ENCODE measurements at places on chromosomes 4 and X. TPM values are rescaled to one million over a fixed set of nuclear protein-coding genes. Genes with fewer than 3 reads are reported as not detected.
A peak's percentile ranks its signal among the peaks of the same experiment; 100 is the strongest.

- H3K36me3 ChIP-seq = no peaks in the 10 kb centered on the region
- peak overlapping the region; percentile 90 for H3K27ac ChIP-seq
- peak; percentile 8 for DNase-seq
- no peaks in the 10 kb centered on the region for H3K27me3 ChIP-seq
- peak overlapping the region; percentile 68 for H3K4me3 ChIP-seq
- peaks cover 26% of the 10 kb centered on the region for H3K4me1 ChIP-seq
These were observed 95.8 kb upstream of the EGFL6 start for GRCh38 chrX:13473442-13474163.

The KLB gene
- total RNA-seq = not detected

- no peaks in the 10 kb centered on the region for H3K27me3 ChIP-seq
- peak; percentile 24 for DNase-seq
- H3K36me3 ChIP-seq = no peaks in the 10 kb centered on the region
These were observed 8.3 kb upstream of the MAP7D3 start for GRCh38 chrX:136259543-136259942.

DNA sequence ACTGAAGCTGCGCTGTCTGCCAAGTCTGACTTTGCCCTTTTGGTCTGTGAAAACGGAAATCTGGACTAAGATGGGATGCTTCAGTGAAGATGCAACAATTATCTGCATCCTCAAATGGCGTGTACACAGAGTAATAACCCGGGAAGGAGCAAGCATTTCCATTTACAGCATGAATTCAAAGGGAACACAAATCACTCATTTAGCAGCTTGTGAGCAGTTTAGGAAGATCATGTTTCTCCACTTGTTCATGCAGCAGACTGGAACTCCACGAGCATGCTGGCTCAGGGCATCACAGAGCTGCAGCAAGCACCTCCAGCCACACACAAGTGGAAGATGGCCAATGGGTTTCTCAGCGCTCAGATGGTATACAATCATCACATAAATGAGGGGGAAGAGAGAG lies 175.5 kb downstream of the NLGN4X start:
- H3K27me3 ChIP-seq = no peaks in the 10 kb centered on the region
- H3K4me3 ChIP-seq = no peak overlapping the region
- no peak for DNase-seq
- no peaks in the 10 kb centered on the region for H3K36me3 ChIP-seq
- H3K27ac ChIP-seq = no peak overlapping the region

- H3K4me1 ChIP-seq = no peaks in the 10 kb centered on the region
- no peak for DNase-seq
- peaks cover 2% of the 10 kb centered on the region for H3K27me3 ChIP-seq
- no peak overlapping the region for H3K4me3 ChIP-seq
- H3K36me3 ChIP-seq = no peaks in the 10 kb centered on the region
These were observed 199.0 kb downstream of the BANK1 start for GRCh38 chr4:101989551-101989950.

The AR gene
- total RNA-seq = not detected

DNA sequence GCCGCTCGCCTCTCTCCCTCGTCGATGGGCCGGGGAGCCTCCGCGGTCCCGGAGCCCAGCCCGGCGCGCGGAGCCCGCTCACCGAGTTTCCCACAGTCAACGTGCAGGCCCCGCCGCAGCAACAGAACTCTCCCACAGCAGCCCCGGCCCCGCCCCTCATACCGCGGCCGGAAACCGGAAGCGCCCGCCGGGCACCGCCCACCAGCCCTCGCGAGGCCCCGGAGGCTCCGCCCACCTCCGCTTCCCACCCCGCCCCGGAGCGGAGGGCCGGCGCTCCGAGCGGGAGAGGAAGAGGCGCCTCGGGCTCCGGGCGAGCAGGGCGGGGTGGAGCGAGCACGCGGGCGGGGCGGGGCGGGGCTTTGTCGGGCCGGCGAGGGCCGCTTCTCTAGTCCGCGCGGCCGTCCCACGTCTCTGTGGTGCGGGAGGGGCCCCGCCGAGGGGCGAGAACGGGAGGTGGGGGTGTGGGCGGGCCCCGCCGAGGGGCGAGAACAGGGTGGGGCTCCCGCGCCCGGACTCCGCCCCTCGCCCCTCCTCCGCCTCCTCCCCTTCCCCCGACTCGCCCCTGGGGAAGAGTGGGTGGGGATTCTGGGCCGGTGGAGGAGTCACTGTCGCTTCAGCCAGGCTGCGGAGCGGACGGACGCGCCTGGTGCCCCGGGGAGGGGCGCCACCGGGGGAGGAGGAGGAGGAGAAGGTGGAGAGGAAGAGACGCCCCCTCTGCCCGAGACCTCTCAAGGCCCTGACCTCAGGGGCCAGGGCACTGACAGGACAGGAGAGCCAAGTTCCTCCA lies at the start of the genes ABCD1 and BCAP31:
Gene ABCD1 (plus strand): TSS at position 605 of the 787 bp plus-strand sequence. CDS start 411 bp downstream, outside the sequence.
Gene BCAP31 (minus strand): TSS at position 136 of the 787 bp plus-strand sequence. CDS start 1,143 bp downstream, outside the sequence.
- peaks cover 20% of the 10 kb centered on the region for H3K36me3 ChIP-seq
- no peaks in the 10 kb centered on the region for H3K27me3 ChIP-seq
- peak; percentile 89 for DNase-seq

The NKX6-1 gene
- total RNA-seq = not detected

DNA sequence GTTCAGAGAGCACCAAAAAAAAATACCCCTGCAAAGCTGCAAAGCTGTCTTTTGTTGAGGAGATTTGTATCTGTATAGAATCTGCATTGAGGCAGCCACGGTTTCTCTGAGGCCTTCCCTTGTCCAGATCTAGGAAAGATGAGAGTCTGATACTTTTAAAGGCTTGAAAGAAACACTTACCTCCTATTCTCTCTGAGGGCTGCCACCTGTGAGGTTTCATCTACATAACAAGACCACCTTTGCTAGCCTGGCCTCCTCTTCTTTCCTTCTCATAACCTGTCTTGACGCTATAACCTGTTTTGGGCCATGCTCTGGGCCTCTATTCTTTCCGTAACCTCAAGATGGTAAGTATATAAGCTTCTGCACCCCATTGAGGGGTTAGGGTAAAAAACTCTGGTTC lies 779.6 kb upstream of the HTR2C start:
- no peak overlapping the region for H3K27ac ChIP-seq
- no peaks in the 10 kb centered on the region for H3K27me3 ChIP-seq
- no peak overlapping the region for H3K4me3 ChIP-seq
- DNase-seq = no peak

DNA sequence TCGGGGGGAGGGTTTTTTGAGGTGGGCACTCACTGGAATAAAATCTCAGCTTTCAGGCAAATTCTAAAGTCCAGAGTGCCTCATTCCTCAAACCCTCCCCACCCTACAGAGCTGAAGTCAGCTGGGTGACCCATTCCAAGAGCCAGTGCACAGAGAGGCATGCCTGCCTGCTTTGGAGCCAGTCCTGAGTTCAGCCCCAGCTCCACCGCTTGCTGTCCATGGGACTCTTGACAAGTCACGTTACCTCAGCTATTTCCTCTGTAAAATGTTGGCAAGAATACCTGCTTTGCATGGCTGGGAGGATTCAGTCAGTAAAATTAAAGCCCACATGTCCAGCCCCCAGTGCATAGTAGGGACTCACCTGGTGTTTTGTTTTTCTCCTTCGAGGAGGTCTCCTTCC lies 125.9 kb upstream of the PJA1 start:
- H3K4me1 ChIP-seq = no peaks in the 10 kb centered on the region
- H3K27me3 ChIP-seq = no peaks in the 10 kb centered on the region
- DNase-seq = no peak

GRCh38 chr4:138852681-138853080 lies 162.9 kb upstream of the NOCT start:
- no peak overlapping the region for H3K27ac ChIP-seq
- peaks cover 11% of the 10 kb centered on the region for H3K27me3 ChIP-seq
- DNase-seq = no peak
- no peak overlapping the region for H3K4me3 ChIP-seq
- H3K36me3 ChIP-seq = no peaks in the 10 kb centered on the region

- H3K27me3 ChIP-seq = no peaks in the 10 kb centered on the region
- no peaks in the 10 kb centered on the region for H3K4me1 ChIP-seq
- no peak overlapping the region for H3K4me3 ChIP-seq
- no peak overlapping the region for H3K27ac ChIP-seq
These were observed 2.0 kb downstream of the PSAPL1 start for GRCh38 chr4:7432531-7433375.

DNA sequence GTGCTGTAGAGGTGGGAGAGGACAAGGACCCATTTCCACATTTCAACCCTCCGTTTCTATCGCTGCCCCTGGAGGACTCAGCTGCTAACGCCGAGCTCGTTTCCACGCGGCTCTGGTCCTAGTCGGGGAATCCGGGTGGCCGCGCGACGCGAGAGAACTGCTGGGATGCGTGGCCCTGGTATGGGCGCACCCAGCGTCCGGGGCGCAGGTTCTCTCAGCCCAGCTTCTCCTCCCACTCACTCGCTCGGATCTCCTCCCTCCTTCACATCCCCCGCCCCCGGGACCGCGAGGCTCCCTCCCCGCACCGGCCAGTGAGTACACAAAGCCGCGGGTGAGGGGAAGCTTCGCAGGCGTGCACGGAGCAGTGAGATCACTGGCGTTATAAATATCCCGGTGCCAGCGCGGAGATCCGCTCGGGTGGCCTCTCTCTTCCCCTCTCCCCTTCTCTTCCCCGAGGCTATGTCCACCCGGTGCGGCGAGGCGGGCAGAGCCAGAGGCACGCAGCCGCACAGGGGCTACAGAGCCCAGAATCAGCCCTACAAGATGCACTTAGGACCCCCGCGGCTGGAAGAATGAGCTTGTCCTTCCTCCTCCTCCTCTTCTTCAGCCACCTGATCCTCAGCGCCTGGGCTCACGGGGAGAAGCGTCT lies at the start of gene FGF5:
Gene FGF5 (plus strand): TSS at position 412 of the 649 bp plus-strand sequence. CDS start 161 bp downstream, at position 573.
- H3K27ac ChIP-seq = no peak within 1 kb of the TSS
- peak within 1 kb of the TSS; percentile 65 for H3K4me3 ChIP-seq
- DNase-seq = peak; percentile 51
- no peaks in the 10 kb centered on the region for H3K36me3 ChIP-seq
- H3K4me1 ChIP-seq = peaks cover 34% of the 10 kb centered on the region
- peaks cover 76% of the 10 kb centered on the region for H3K27me3 ChIP-seq

The C1QTNF7 gene
- total RNA-seq = not detected

DNA sequence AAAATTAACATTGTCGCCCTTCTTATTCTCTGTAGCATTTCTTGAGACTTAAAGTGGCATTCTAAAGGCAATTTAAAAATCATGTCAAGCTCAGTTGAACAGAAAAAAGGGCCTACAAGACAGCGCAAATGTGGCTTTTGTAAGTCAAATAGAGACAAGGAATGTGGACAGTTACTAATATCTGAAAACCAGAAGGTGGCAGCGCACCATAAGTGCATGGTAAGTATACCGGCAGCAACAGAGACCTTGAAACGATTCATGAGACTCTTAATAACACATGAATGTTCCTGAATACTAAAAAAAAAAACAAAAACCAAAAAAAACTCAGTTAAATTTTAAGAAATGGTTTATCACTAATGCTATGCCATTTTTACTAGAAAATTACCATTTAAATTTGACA lies 82.4 kb upstream of the HPRT1 start:
- peaks cover 6% of the 10 kb centered on the region for H3K4me1 ChIP-seq
- DNase-seq = peak; percentile 52
- H3K4me3 ChIP-seq = no peak overlapping the region
- peaks cover 21% of the 10 kb centered on the region for H3K36me3 ChIP-seq
- H3K27ac ChIP-seq = no peak overlapping the region
- no peaks in the 10 kb centered on the region for H3K27me3 ChIP-seq

DNA sequence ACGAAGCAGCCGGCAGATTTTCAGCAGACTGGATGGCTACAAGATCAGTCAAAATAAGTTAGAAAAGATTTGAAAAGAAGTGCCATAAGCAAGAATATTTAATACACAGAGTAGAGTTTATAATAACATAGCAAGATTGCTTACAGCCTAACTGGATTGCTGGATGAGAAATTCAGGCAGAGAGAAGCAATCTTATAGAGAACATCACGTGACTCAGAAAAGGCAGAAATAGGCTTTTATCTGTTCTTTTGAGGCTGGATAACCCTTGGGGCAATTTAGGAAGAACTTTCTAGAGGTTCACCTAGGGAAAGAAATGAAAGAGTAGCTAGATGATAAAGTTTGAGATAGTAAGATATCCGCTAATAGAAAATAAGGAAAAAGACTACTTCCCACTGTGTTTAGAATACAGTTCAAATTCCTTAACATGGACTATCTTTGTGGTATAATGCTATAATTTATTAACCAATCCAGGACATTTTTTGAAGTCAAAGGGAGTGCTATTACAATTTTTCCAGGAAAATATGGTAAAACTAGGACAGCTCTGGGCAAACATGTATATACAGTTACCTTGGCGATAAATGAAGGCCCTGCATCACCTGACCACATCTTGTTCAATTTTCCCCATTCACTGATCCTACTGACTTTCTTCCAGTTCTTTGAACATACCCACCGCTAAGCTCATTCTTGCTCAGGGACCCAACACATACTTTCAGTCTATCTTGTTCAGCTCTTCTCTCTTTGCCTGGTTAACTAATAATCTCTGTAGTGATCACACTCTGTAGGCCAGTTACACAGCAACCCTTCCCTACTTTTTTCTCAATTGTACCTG lies 12.7 kb upstream of the SPCS3 start:
- H3K36me3 ChIP-seq = no peaks in the 10 kb centered on the region
- no peak overlapping the region for H3K27ac ChIP-seq
- no peak overlapping the region for H3K4me3 ChIP-seq
- H3K27me3 ChIP-seq = peaks cover 27% of the 10 kb centered on the region
- no peak for DNase-seq

DNA sequence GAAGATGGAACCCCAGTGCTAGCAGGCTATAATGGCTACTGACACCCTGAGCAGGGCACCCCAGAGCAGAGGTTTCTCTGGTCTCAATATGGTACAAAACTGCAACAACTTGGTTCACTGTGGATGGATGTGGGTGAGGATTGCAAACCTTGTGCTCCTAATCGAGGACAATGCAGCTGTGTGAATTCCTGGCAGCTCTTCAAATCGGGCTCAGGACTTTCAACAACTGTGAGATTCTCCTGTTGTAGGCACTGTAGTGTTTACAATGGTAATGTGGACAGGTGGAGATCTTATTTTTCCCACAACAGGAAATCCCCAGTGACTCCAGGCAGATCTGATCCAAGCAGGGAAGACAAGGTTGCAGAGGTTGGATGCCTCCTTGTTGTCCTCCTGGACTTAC lies 101.5 kb downstream of the RCHY1 start:
- H3K4me1 ChIP-seq = no peaks in the 10 kb centered on the region
- H3K27ac ChIP-seq = no peak overlapping the region
- no peak overlapping the region for H3K4me3 ChIP-seq
- no peaks in the 10 kb centered on the region for H3K36me3 ChIP-seq
- H3K27me3 ChIP-seq = no peaks in the 10 kb centered on the region
- no peak for DNase-seq

The TLR2 gene
- 0.56 TPM for total RNA-seq

GRCh38 chr4:26076896-26077295 lies 162.9 kb downstream of the SMIM20 start:
- peak overlapping the region; percentile 86 for H3K27ac ChIP-seq
- DNase-seq = no peak
- H3K36me3 ChIP-seq = peaks cover 23% of the 10 kb centered on the region
- H3K27me3 ChIP-seq = peaks cover 14% of the 10 kb centered on the region
- no peak overlapping the region for H3K4me3 ChIP-seq

- no peaks in the 10 kb centered on the region for H3K36me3 ChIP-seq
- no peak overlapping the region for H3K27ac ChIP-seq
- peaks cover 2% of the 10 kb centered on the region for H3K4me1 ChIP-seq
- H3K4me3 ChIP-seq = no peak overlapping the region
- peaks cover 29% of the 10 kb centered on the region for H3K27me3 ChIP-seq
These were observed 134.0 kb upstream of the ZIC3 start for GRCh38 chrX:137431693-137432488.

The RS1 gene
- total RNA-seq = not detected

Data from activated CD8-positive, alpha-beta T cell treated with anti-CD3 and anti-CD28 coated beads for 36 hours (primary cell).